Heart right ventricle (tissue), 16 donors: ENCODE measurements at places on chromosomes 3 and 15. TPM values are rescaled to one million over a fixed set of nuclear protein-coding genes. Genes with fewer than 3 reads are reported as not detected.
A peak's percentile ranks its signal among the peaks of the same experiment; 100 is the strongest.

GPR27 gene
- polyA plus RNA-seq: 0.26 TPM

IGF2BP2 gene
- polyA plus RNA-seq: 10.7 TPM

NEK4 gene
- 5.0 TPM for polyA plus RNA-seq

SLC7A14 gene
- under 0.01 TPM for polyA plus RNA-seq

NR1D2 gene
- 2.8 TPM for polyA plus RNA-seq

QTRT2 gene
- 3.4 TPM for polyA plus RNA-seq

ANKUB1 gene
- polyA plus RNA-seq: not detected

TWF2 gene
- polyA plus RNA-seq: 44.7 TPM

IL17RD gene
- polyA plus RNA-seq: 1.3 TPM

CCR3 gene
- polyA plus RNA-seq: not detected

DNA sequence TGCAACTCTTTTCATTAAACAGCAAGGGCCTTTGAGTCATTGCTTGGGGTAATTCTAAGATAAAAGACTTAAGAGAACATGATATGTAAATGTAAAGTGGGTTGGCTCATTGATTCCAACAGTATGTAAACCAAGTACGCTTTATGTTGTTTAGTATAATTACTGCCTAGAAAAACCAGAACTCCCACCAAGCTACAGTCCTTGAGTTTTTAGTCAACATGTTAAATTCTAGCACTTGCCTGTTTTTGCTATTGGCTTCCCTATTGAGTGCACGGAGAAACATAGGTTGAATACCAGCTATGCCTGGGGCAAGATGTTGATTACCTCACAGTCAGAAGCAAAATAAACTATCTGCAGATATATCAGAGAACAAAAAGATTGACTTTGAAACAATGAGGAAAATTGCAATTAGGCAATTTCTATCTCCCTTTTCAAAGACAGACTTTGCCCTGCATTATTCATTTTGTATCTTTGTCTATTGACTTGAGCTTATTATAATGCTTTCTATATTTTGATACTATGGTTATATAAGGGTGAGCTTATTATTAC lies 179.3 kb downstream of the ZPLD1 start:
- no peaks in the 10 kb centered on the region for H3K4me1 ChIP-seq
- H3K27me3 ChIP-seq: no peaks in the 10 kb centered on the region
- H3K36me3 ChIP-seq: no peaks in the 10 kb centered on the region
- no peak for DNase-seq
- H3K27ac ChIP-seq: no peak overlapping the region

GRCh38 chr3:142705198-142705597 lies 18.6 kb upstream of the TRPC1 start:
- no peak overlapping the region for H3K4me3 ChIP-seq
- H3K36me3 ChIP-seq: no peaks in the 10 kb centered on the region
- H3K27ac ChIP-seq: no peak overlapping the region
- DNase-seq: no peak
- H3K27me3 ChIP-seq: no peaks in the 10 kb centered on the region
- no peaks in the 10 kb centered on the region for H3K4me1 ChIP-seq

GRCh38 chr3:150607267-150608065 lies 4.3 kb downstream of the SELENOT start:
- H3K27ac ChIP-seq: no peak overlapping the region
- no peaks in the 10 kb centered on the region for H3K27me3 ChIP-seq
- peaks cover 7% of the 10 kb centered on the region for H3K36me3 ChIP-seq
- peaks cover 46% of the 10 kb centered on the region for H3K4me1 ChIP-seq
- no peak overlapping the region for H3K4me3 ChIP-seq

GRCh38 chr15:64152507-64153387 lies 1.2 kb downstream of the SNX22 start:
- peaks cover 34% of the 10 kb centered on the region for H3K36me3 ChIP-seq
- H3K27ac ChIP-seq: peak overlapping the region; percentile 82
- no peak for DNase-seq
- H3K4me3 ChIP-seq: peak overlapping the region; percentile 41
- peaks cover 39% of the 10 kb centered on the region for H3K4me1 ChIP-seq
- peaks cover 14% of the 10 kb centered on the region for H3K27me3 ChIP-seq

- peak overlapping the region; percentile 70 for H3K27ac ChIP-seq
- H3K36me3 ChIP-seq: no peaks in the 10 kb centered on the region
- peaks cover 15% of the 10 kb centered on the region for H3K27me3 ChIP-seq
- H3K4me3 ChIP-seq: no peak overlapping the region
- DNase-seq: no peak
These were observed 22.3 kb upstream of the C2CD4B start for GRCh38 chr15:62187425-62187824.

DNA sequence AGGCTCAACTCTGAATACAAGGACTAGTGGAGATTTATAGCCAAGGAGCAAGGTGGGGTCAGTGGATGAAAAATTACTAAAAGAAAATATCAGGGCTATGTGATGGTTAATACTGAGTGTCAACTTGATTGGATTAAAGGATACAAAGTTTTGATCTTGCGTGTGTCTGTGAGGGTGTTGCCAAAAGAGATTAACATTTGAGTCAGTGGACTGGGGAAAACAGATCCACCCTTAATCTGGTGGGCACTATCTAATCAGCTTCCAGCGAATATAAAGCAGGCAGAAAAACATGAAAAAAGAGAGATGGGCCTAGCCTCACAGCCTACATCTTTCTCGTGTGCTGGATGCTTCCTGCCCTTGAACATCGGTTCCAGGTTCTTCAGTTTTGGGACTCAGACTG lies 14.4 kb upstream of the SENP7 start:
- H3K27me3 ChIP-seq: no peaks in the 10 kb centered on the region
- H3K4me1 ChIP-seq: no peaks in the 10 kb centered on the region
- no peaks in the 10 kb centered on the region for H3K36me3 ChIP-seq
- DNase-seq: no peak

DNA sequence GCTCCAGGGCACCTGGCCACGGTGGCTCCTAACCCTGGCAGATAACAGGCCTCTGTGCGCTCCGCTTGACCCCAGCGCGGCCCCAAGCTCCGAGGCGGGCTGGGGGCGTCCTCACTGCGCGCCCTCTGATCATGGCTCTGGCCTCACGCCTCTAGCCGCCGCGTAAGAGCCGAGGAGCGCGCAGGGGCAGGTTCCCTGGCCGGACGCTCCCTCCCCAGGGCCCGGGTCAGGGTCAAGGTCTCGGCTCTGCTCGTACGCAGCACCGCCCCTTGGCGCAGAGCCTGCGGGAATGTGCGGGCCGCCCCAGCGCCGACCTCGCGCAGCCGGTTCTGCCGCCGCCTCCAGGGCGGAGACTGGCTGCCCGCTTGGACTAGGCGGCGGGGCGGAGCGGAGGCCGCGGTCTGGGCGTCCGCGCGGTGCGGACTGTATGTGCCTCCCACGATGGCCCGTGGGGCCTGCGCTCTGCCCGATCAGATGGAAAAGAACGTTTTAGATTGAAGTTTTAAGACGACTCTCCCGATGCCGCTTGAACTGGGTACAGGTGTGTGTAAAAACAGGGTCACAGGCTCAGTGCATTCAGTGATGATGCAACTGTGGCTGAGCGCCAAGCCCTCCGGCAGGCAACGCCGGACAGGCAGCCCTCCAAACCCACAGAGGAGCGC lies 40.8 kb downstream of the CHST14 start:
- no peaks in the 10 kb centered on the region for H3K36me3 ChIP-seq
- peaks cover 19% of the 10 kb centered on the region for H3K4me1 ChIP-seq
- peak overlapping the region; percentile 61 for H3K4me3 ChIP-seq
- H3K27me3 ChIP-seq: no peaks in the 10 kb centered on the region
- peak; percentile 89 for DNase-seq

DNA sequence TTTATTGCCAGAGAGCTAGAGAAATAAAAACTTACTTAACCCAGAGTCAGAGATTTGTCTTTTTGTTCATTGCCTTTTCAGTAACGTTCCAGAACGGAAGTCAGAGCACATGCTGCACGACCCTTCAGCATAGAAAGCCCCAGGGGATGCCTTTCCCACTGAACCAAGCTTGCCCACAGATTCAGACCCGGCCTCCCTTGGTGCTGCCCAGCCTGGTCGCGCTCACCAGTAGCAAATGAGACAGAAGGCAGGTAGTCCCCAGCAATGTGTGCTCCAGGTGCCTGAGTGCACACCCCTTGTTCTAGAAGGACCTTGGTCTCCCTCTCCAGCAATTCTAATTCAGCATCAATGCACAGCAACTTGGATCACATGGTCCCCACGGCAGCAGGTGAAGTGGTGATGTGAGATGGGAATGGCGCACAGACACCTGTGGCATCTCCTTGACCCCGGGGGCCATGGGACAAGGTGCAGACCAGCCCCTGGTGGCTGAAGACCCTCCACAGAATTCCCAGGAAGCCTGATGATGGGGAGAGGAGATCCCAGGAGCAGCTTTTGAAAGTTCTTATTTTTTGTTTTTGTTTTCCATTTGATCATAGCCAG lies 91.8 kb upstream of the IQSEC1 start:
- DNase-seq: no peak
- no peak overlapping the region for H3K4me3 ChIP-seq
- no peaks in the 10 kb centered on the region for H3K36me3 ChIP-seq
- no peaks in the 10 kb centered on the region for H3K27me3 ChIP-seq
- no peaks in the 10 kb centered on the region for H3K4me1 ChIP-seq
- H3K27ac ChIP-seq: no peak overlapping the region

DNA sequence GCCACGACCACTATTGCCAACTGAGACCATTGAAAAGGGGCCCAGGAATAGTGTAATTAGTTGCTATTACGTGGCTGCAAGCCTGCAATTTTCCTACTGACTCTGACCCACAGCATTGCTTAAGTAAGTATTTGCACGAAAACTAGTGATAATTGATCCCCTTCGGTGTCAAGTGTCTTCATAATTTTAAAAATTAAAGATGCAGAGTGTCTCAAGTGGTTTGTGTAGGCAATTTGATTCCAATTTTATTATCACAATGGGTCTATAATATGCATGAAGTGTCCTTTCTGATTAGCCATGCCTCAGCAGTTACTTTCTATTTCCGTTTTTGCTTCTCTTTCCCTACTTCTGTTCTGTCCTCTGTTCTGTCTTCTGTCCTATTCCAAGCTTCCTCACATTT lies 259.2 kb downstream of the C3orf38 start:
- no peak overlapping the region for H3K4me3 ChIP-seq
- no peak for DNase-seq
- H3K27ac ChIP-seq: no peak overlapping the region

DNA sequence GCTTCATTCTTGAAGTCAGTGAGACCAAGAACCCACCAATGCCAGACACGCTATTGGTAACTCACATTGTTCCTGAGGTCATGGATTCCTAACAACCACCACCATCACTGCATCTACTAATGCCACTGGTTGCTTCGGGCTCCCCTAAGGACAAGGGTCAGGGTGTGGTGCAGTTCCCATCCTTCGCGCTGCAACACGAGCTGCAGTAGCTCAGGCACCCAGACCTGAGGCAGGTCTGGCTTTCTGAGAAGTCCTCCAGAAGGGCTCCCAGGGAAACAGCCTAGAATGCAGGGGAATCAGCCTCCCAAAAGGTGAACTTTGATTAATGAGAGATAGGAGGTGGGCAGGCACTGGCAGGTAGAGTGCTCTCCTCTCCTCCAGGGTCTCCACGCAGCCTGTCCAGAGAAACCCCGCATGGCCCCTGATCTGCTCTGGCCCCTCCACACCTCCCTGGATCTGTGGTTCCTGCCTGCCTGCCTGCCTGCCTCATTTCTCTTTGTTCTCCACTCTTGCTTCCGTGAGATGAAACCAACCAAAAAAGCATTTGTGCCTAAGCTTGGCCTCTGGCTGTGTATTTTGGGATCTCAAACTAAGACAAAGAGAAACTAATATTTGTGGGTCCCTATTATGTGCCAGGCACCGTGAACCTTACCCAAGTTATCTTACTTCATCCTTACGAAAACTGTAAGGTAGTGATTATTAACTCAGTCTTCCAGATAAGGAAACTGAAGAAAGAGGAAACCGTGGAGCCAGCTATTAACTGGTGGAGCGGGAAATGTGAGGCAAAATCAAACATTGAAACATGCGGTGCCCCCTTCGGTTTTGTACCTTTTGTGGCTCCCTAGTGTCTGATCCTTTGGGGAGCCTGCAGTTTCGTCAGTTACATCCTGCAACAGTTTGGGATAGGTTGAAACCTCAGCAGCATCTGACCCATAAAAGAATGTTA lies 43.9 kb upstream of the USP3 start:
- H3K27ac ChIP-seq: no peak overlapping the region
- no peaks in the 10 kb centered on the region for H3K27me3 ChIP-seq
- H3K4me1 ChIP-seq: no peaks in the 10 kb centered on the region

DNA sequence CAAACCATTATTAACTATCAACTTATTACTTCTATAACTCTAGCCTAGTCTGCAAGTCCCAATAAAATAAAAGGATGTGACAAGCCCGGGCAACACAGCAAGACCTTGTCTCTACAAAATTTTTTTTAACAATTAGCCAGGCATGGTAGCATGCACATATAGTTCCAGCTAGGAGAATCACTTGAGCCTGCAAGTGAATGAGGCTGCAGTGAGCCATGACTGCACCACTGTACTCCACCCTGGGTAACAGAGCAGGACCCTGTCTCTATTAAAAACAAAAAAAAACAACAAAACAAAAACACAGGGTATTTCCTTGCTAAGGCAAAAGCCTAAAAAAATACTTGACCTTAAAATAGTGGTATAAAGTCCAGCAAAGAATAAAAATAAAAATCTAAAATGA lies 31.4 kb downstream of the ANKRD28 start:
- H3K27me3 ChIP-seq: no peaks in the 10 kb centered on the region
- H3K4me3 ChIP-seq: no peak overlapping the region
- DNase-seq: no peak

DNA sequence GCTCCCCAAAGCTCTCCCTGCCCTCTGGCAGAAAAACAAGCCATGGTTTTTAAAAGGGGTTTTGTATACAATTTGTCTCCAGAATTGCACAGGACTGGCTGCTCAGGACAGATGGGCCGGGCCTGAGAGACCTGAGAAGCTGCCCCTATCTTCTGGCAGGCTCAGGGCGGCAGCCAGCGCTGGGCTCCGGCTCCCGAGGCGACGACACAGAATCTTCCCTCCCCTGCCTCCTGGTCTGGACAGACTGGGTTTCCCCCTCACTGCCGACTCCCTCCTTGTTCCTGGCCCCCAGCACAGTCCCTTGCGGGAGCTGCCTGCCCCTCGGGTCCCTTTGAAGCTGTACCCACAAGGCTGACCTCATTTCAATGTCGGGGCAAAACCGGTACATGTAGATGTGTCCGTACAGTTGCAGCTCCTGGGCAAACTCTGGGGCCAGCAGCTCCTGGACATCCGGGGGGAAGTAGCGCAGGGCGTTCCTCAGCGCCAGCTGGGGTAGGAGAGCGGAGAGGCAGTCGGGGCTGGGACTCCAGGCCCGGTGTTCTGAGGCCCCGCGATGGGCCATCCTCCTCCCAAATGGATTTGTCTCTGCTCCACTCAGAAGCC lies 7.2 kb downstream of the UROC1 start:
- no peaks in the 10 kb centered on the region for H3K4me1 ChIP-seq
- H3K27ac ChIP-seq: no peak overlapping the region
- H3K36me3 ChIP-seq: no peaks in the 10 kb centered on the region
- H3K4me3 ChIP-seq: no peak overlapping the region
- no peak for DNase-seq
- H3K27me3 ChIP-seq: no peaks in the 10 kb centered on the region
